ENCODE measurements at places on chromosomes 16 and 17.

- no peak for DNase-seq
Observed at GRCh38 chr17:29020576-29020975, 14.7 kb upstream of the SEZ6 start.

- no peak for DNase-seq
Observed at GRCh38 chr16:26169473-26169872, 477.7 kb downstream of the HS3ST4 start.

DNA sequence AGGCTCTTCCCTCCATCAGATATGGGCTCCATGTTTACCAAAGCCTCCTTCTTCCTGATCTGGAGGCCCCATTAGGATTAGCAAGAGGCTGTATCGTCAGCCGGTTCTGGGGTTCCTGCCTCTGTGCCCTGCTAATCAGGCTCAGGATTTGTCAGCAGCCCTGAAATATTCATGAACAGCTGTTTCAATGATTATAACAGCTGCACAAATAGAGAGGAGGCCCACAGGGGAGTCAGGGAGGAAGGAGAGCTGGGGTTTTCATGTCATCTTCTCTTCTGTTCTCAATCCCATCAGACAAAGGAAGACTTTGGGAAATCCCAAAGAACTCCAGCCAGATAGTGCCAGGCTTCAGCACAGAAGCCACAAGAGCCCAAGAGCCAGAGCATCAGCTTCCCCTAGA is 72.3 kb upstream of the MMP2 start:
- no peak for DNase-seq

DNA sequence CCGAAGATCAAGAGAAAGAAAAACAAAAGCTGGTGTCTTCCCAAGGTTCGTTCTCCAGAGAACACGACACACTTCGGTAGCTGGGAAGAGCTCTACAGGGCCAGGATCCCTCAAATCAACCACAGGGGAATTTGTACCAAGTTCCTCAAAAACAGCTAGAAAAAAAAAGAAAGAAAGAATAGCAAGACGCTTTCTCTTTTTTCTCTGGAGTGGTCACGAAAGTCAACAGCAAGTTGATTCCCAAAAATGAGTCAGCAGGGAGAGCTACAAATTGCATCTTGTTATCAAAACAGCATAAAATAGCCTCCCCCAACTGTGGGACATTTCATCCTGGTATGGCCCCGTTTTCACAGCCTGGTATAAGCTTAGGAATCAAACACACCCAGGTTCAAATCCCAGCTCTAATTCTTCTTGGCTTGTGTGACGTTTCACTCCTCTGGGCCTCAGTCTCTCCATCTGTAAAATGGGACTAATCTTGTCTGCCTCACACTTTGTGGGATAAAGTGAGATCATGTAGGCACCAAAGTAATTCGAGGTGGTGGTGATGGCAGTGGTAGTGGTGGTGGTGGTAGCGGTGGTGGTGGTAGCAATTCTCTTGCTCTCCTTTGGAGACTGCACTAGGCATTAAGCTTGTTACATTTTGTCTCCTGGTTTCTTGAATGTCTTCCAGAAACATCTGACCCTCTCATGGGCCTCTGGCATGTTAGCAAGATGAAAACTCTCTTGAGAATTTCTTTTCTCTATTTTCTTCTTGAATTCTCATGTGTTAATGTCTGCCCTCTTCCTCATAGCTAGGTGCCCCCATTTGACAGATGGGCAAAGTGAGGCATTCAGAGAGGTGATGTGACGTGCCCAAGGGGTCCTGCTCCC is 988 bp upstream of the IL21R start:
- no peak for DNase-seq

- DNase-seq: no peak
Observed at GRCh38 chr17:17495536-17496188, 533 bp downstream of the RASD1 start.

GRCh38 chr17:33776903-33777302 is 478.2 kb upstream of the CCL2 start:
- no peak for DNase-seq

DNA sequence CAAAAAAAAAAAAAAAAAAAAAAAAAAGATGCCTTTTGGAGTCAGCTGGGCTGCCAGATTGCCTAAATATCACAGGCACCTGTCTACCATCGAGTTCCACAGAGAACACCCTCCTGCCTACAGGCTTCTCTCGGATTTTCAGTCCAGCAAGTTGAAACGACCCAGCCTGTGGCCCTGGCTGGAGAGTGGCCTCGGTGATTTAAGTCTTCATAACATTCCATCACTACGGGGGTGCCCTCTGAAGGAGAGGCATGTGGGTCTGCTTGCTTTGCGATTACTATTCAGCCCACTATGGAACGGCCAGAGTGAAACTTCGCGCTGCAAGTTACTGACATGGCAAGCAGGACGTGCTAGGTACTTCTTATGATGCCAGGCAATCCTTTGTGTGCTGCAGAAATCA is 42.8 kb downstream of the MARCHF10 start:
- no peak for DNase-seq

- DNase-seq: peak; percentile 79
Observed at GRCh38 chr16:50671644-50672260, 9.4 kb downstream of the SNX20 start.

GRCh38 chr16:66477028-66477515 is 50.0 kb downstream of the BEAN1 start:
- DNase-seq: no peak
